ENCODE measurements at places on chromosomes 1 and 21. TPM values are rescaled to one million over a fixed set of nuclear protein-coding genes. Genes with fewer than 3 reads are reported as not detected.
A peak's percentile ranks its signal among the peaks of the same experiment; 100 is the strongest.

The RAB25 gene
- total RNA-seq: 0.63 TPM

- no peaks in the 10 kb centered on the region for H3K27me3 ChIP-seq
- H3K27ac ChIP-seq: no peak overlapping the region
These were observed 24.4 kb downstream of the EFCAB7 start for GRCh38 chr1:63547621-63548294.

GRCh38 chr1:32205401-32206370 is at the start of gene IQCC:
Gene IQCC, plus strand, starts transcription at chr1:32205671. Its CDS starts 11 bp downstream, at chr1:32205682.
- H3K4me1 ChIP-seq: peaks cover 26% of the 10 kb centered on the region
- peak within 1 kb of the TSS; percentile 90 for H3K4me3 ChIP-seq
- peaks cover 18% of the 10 kb centered on the region for H3K36me3 ChIP-seq
- H3K27ac ChIP-seq: peak within 1 kb of the TSS; percentile 86
- DNase-seq: peak; percentile 91

The INTS3 gene
- 45.0 TPM for total RNA-seq

All from activated CD8-positive, alpha-beta T cell treated with anti-CD3 and anti-CD28 coated beads for 36 hours (primary cell).